ENCODE measurements at places on chromosomes 4 and X.

DNA sequence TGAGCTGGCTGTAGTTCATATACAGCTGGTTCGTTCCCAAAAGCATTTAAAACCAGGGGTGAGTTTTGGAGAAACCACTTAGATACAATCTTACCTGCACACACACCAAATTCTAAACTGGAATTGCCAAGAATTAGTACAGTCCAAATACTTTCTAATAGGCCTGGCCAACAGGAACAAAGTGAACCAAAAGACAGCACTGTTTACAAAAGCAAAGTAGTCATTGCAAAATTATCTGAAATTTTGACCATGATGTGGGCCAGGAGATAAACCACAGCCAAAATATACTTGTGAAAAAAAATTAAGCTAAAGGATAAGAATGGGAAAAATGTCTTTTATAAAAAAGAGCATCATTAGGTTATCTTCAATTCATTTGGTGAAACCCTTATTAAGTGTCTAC, 37.9 kb upstream of the NAP1L5 start:
- DNase-seq = no peak

DNA sequence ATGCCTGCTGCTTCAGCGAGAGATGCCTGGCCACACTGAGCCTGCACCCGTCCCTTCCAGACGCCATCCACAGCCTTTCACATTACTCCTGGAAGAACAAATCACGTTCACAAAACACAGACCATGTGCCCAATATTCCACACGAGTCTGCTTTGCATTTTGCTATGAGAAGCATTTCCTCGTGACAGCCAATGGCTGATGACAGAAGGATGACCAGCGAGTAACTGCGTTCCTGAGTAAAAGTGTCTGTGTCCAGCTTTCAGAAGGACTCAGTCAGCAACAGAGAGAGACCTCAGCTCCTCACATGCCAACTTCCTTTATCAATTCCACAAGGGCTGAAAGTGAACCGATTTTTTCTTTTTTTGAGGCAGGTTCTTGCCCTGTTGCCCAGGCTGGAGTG, 19.5 kb downstream of the NAT8L start:
- no peak for DNase-seq

DNA sequence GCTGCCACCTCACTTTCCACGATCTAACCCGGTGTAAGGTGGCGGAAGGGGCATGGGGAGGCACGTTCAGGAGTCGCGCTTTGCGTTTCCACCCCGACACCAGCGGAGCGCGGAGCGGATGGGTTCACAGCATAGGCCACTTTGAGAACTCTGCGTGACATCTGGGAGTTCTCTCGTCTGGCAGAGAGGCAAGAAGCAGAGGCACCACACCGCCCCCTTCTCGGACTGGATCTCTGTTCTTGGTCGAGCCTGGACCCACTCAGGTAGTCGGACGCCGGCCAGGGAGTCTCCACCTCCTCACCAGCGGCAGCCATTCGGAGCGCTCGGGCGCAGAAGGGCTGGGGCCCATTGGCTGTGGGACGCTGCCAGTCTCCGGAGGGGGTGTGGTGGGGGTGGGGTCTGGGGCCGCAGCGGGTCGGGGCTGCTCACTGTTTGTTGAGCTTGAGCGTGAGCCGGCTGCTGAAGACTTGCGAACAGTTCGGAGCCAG, at the start of gene DACH2:
DACH2 (plus strand) TSS at position 428 of the 488 bp plus-strand sequence.
- no peak for DNase-seq

GRCh38 chr4:26131711-26132110, 189.1 kb upstream of the RBPJ start:
- no peak for DNase-seq

GRCh38 chrX:12919051-12919450, 12.6 kb downstream of the TLR8 start:
- no peak for DNase-seq

GRCh38 chr4:10963958-10964703, 279.6 kb upstream of the CLNK start:
- no peak for DNase-seq

DNA sequence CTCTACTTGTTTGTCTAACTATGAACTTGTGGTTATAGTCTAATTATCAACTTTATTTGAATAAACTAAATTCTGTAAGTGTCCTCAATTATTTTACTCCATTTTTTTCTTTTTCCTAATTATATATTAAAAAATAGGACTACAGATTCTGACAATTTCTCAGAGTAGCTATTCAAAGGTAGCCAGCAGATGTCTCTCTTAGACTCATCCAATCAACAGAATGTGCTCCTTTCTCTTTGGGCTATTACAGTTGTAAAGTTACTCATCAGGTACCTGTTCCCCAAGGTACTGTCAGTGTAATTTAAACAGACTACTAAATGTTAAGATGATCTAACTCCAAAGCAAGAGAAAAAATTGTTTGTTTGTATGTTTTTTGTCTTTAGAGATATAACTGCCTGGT, 248.6 kb downstream of the PCDH18 start:
- no peak for DNase-seq

DNA sequence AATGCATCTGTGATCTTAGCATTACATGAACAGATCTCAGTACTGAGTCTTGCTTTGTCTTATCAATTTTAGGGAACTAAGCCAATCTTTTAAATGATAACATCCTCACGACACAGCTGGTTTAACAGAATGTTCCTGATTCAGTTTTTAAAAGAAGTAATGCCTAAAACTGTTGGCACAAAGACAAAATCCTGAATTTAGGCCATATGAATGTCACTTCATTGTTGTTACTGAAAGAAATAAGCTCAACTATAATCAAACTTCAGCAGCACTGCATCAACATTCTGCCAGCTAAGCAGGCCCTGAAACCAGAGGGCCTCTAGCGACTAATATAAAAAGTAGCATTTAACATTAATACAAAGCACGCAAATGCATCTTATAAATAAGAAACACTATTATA, 130.6 kb downstream of the FRYL start:
- DNase-seq = no peak

GRCh38 chr4:63784822-63785221, 624.4 kb downstream of the TECRL start:
- DNase-seq = no peak

DNA sequence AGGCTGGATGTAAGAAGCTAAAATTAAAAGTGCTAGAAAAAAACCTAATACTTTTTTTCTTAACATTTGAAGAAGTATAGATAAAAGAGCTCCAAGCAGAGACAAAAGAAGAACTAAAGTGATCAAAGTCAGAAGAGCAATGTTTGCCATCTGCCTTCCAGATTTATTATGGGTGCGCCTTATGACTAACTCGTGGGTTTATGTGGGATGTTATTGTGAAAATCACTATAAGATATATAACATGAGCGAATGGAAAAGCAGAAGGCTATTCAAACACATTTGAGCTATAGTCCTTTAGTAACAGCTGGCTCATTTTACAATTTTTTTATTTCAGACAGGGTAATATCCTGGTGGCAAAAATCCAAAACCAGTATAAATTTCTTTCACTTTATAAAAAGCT, 1040.7 kb downstream of the RAPGEF2 start:
- DNase-seq = no peak

DNA sequence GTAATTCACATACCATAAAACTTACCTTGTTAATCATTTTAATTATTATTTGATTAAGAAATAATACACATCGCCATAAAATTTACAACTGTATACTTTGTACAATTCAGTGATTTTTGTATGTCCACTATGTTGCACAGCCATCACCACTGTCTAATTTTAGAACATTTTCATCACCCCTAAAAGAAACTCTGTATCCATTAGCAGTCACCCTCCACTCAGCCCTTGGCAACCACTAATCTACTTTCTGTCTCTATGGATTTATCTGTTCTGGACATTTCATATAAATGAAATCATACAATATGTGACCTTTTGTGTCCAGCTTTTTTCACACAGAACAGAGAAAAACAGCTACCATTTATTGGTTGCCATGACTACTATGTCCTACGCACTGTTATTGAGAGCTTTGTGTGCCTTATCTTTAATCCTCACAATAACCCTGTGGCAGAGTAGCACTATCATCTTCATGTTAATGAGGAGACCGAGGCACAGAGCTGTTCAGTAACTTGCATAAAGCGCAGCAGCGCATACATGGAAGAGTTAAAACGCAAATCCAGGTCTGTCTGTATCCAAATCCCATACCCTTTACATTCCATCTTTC, 64.6 kb upstream of the PAGE1 start:
- no peak for DNase-seq

- no peak for DNase-seq
These were observed 167.7 kb downstream of the MGST2 start for GRCh38 chr4:139833151-139833910.

DNA sequence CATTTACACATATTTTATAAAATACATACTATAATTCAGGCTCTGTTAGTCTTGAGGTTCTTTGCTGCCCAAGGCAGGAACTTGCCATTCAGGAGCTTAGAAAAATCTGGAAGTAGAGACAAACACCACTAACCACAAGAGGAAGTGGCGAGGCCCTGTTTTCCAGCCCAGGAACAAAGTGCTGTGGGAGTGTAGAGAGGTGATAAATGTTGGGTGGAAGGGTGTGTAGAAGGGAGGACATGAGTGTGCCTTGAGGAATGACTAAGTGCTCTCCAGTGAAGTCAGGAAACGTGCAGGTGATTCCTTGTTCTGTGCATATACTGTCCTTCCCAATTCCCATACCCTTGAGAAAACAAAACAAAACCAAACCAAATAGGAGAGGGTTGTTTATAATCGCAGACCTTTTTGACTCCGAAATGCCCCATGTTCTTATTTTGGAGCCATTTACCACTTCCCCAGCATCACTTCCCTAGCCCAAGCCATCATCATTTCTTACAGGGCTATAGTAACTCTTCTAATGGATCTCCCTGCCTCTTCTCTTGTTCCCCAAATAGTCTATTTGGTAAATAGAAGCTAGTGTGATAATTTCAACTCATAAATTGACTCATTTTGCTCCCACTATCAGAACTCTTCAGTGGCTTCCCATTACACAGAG, 83.2 kb downstream of the GPAT3 start:
- no peak for DNase-seq

- no peak for DNase-seq
These were observed 4.7 kb downstream of the HS3ST1 start for GRCh38 chr4:11424000-11424399.

Measured in SHP77 treated with DMSO at 0.1 percent for 48 hours (cell line).